ENCODE measurements at places on chromosomes 7 and 10.

- DNase-seq: no peak
Observed at GRCh38 chr7:54550471-54550870, 8.3 kb downstream of the VSTM2A start.

GRCh38 chr10:98453729-98454128 lies 7.0 kb upstream of the HPS1 start:
- no peak for DNase-seq

GRCh38 chr7:80827239-80827633 lies 91.6 kb downstream of the SEMA3C start:
- no peak for DNase-seq

DNA sequence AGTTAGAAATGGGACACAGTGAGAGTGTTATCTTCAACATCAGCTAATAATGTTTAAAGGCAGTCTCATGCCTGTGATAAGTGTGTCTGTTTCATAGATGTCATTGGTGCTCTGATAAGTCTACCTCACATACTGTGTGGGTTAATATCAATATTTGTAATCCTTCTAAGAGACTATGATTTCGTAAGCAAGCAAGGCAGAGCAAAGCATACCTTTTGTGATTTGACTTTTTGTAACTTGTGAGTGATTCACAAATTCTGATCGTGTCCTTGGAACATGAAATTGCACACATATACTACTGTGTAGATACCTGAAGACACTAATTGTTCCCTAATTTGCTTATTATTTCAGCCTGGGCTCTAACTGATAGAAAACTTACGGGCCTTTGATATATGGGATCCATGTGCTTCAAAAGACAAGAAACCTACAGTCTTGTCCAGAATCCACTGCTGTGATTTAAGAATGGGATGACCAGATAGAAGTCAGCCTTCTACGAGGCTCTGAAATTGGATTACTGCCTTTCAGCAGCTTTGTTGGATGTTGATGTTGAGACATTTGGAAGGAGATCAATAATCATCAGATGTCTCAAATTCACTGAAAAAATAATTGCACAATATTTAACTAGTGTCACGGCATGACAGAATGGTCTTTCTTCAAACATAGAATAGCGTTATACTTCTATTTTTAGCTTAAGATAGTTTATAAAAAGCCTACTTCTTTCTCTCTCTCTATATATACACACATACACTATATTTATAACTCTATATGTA lies 63.2 kb upstream of the KLF6 start:
- no peak for DNase-seq

- DNase-seq: peak; percentile 21
Observed at GRCh38 chr7:25851332-25852210, 300.4 kb upstream of the NFE2L3 start.

DNA sequence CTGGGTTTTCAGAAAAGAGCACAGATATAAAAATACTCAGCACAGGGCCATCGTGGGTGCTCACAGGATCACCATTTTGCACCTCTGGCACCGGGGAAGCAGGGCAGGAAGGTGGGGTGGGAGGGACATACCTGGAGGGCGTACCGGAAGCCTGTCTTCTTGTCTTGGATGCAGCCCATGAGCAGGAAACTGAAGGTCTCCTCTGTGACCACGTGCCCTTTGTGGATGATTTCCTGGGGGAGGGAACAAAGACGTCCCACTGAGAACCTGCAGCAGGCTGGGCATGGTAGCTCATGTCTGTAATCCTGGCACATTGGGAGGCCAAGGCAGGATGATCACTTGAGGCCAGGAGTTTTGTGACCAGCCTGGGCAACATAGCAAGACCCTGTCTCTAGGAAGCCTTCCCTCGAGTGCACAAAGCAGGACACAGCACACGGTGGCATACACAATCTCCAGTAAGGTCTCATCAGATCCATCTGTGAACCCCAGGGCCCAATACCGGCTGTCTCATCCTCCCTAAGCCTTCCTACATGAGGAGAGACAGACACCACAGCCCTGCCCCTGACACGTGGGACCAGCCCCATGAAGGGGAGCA lies 9.5 kb downstream of the PTCD1 start:
- DNase-seq: no peak

- no peak for DNase-seq
Observed at GRCh38 chr7:143849785-143850479, 52.0 kb downstream of the TCAF1 start.

DNA sequence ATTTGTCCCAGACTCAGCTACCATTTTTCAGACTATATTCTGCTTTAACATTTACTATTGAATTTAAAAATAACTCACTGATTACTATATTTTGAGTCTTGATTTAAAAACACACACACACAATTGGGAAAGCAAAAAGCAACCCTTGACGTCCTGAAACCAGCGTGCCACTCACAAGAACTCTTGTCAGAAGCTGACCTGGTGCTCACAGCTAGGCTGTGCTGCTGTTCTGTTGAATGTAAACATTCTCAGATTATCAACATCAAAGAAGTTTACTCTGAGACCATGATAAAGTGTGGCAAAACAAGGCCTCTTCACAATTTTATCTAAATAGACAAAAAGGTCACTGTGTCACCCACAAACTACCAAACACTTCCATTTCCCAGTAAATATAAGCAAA lies 62.6 kb upstream of the CACNA2D1 start:
- DNase-seq: no peak

- no peak for DNase-seq
Observed at GRCh38 chr10:92849576-92850090, 1.3 kb downstream of the EXOC6 start.

DNA sequence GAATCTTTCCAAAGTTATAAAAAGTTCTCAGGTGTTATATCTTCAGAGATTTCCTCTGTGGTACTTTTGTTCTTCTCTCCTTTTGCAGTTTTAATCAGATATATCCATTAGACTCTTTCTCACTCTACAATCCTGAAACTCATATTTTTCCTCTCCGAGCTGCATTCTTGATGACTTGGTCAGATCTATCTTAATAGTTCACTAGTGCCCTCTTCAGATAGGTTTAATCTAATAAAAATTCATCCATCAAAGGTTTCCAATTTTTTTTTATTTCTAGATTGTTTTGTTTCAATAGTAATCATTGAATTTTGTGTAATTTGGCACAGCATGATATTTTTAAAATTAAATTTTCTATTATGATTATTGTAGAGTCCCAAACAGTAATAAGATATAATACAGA lies 21.8 kb upstream of the DGKB start:
- no peak for DNase-seq

DNA sequence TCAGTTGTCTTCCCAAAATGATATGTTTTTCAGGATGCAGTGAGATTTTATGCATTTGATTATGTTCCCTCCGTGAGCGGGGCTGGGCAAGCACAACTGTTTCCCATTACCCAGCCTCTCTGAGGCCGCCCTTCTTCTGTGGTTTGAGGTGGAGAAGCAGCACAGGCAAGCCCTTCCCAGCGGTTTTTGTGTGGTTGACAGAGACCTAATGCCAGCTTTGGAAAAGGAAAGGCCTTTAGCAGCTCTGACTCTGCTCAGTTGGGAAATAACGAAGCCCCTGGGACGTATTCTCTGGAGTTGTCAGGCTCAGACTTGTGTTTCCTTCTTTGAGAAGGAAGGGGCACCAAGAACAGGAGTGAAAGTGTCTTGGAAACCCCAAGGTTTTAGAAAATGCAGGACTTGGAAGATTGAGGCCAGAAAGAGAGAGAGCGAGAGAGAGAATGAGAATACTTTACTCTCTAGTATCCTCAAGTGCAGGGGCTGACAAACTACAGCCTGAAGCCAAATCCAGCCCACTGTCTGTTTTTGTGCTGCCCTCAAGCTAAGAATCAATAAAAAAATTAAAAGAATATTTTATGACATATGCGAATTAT lies 20.6 kb upstream of the PDCD4 start:
- no peak for DNase-seq

DNA sequence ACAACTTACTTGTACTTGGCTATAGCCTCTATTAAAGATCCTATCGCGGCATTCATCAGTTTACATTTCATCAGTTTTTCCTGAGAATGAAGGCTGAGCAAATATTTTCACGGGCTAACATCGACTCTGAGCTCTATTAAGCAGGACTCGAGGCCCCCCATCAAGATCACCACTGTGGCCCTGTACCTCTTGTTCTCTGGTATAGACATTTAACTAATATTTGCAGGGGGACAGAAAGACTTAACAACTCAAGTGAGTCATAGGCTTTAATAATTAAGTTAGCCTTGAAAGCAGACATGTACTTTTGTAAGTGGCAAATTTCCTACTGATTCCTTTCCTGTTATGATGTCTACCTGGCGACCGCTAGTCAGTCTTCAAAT lies 45.4 kb downstream of the DOCK4 start:
- DNase-seq: no peak

DNA sequence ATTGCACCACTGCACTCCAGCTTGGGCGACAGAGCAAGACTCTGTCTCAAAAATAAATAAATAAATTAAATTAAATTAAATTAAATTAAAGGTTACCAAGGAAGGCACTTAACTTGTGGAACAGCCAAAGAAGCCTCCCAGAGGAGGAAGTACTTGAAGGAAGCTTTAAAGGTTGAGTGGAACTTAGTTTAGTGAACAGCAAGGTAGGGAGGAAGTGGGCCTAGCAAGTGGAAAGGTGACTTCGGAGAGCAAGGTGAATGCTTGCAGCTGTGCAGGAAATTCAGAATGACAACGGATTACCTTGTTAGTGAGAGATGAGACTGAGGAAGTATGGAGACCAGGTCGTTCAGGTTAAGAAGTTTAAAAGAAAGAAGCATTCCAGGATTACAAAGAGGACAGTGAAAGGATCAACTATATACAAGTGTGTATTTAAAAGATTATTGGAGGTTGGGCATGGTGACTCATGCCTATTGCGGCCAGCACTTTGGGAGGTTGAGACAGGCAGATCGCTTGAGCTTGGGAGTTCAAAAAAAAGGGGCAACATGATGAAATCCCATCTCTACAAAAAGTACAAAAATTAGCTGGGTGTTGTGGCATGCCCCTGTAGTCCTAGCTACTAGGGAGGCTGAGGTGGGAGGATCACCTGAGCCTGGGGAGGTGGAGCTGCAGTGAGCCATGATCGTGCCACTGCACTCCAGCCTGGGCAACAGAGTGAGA lies 12.8 kb upstream of the RPEL1 start:
- no peak for DNase-seq

GRCh38 chr7:112515989-112516388 lies 35.2 kb downstream of the LSMEM1 start:
- no peak for DNase-seq

- DNase-seq: no peak
Observed at GRCh38 chr10:77357611-77358310, 279.8 kb downstream of the KCNMA1 start.

- no peak for DNase-seq
Observed at GRCh38 chr10:114045136-114046086, 1.7 kb downstream of the ADRB1 start.

DNA sequence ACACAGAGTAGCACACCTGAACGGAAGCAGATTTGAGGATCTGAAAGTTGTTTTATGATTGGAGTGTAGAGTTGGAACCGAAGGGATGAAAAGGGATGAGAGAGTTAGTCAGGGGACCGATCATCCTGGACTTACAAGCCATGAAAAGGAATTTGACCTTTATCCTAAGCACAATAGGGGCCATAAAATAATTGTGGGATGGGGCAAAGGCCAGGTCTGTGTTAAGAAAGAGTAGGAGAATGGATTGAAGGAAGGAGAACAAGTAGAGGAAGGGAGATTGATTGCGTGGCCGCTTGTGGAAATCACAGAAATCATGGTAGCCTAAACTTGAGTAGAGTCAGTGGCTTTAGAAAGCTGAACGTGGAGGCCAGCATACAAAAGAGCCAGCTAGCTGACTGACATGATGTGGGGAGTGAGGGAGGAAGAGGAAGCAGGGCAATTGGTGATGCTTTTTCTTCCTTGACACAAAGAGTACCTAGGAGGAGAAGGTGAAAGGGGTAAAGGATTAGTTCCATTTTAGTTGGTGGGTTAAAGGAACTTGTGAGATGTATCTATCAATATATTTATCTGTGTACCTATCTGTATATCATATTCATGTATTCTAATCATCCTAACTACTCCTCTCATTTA lies 67.1 kb upstream of the RPA3 start:
- DNase-seq: no peak

DNA sequence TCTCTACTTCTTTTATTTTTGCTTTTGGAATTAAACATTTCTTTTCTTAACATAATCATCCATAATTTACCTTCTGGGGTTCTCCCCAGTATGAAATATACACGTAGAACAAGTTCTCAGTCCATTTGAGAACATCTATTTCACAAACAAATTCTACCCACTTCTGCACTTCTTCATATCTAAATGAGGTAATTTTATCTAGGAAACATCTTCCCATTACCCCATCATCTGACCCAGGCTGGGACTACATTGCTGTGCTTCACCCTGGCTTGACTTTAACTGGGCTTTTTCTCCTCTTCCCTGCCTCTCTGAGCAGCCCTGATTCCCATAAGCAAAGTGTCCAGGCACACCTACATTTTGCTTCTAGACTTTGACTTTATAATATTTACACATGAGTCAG lies 43.3 kb upstream of the AMPH start:
- DNase-seq: no peak

- DNase-seq: no peak
Observed at GRCh38 chr7:101961811-101962210, 144.4 kb downstream of the CUX1 start.

DNA sequence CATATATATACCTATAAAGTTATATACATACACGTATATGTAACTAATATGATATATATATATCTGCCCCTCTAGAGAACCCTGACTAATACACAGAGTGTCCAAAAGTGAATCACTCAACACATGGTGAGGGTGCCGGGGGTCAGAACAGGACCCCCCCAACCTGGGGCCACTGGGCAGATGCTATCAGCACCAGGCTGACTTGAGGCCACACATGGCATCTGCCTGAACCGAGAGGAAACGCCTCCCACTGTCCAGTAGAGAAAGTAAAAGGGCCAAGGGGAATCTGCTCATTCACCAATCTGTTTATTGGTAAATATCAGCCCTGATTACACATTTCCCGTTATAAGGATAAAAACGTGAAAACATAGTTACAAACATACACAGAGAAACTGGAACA lies 218.3 kb downstream of the PTPRN2 start:
- no peak for DNase-seq

DNA sequence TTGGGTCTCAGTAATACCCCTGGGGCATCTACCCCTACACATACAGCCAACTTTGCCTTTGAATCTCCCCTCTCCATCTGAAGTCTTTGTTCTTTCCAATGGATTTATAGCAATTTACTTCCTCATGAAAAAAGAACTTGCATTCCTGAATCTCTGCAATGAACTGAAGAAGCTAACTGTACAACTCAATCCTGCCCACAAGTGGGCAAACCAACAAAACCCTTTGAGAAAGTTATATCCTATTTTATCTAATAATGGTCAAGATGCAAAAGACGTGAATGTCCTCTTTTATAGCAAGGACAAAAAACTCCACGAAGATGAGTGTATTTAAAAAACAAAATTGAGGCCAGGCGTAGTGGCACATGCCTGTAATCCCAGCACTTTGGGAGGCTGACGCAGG lies 991.3 kb downstream of the LRMDA start:
- no peak for DNase-seq

GRCh38 chr7:115410434-115410820 lies 488.5 kb downstream of the MDFIC start:
- no peak for DNase-seq
